ENCODE measurements at places on chromosomes 11 and 22.

- DNase-seq: no peak
Measured at GRCh38 chr22:48640890-48641841, 1186.5 kb downstream of the BRD1 start.

DNA sequence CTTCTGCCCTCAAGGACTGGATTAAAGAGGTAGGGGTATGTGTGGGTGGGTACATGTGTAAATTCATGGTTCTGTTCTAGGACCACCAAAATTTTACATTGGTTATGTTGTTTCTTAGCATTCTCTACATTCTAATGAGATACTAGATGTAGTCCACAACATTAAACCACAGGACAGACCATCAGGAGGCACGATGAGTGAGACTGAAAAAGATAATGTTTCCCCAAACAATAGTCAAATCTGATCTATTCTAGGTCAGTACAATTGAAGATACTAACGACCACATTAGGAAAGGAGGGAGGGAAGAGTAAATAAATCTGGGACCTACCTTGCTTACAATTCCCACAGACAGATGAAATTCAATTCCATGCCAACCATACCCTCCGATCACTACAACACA, 42.2 kb downstream of the MRTFA start:
- DNase-seq: no peak

DNA sequence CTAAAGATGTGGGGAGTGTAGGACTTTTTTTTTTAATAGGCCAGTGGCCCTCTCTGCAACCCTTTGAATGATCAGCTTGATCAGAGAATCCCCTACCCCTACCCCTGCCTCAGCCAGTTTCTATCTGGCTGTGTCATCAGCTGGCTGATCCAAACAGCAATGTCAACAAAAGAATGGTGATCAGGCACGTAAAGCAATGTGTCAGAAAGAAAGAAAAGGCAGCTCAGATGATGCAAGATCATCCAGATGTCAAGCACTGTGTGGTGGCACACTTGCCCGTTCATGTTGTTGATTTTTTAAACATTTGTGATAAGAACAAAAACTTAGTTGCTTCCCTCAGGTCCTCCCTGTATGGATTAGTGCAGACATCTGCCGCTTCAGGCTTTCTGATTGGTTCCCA, 26.3 kb upstream of the EHF start:
- no peak for DNase-seq

DNA sequence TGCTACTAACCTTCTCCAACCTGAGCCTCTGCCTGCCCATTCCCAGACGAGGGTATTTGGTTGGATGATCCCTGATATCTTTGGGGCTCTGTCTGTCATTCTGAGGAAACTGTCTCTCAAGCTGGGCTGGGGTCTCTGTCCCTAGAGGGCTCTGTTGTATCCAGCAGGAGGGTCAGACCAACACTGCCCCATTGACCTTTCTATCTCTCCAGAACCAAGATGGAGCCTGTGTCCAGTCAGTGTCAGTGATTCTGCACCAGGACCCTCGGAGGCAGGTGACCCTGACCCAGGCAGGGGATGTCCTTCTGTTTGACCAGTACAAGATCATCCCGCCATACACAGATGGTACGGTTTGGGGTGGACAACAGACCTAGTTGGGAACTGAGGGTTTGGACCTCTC, 21.9 kb downstream of the OTOG start:
- DNase-seq: no peak

GRCh38 chr11:95338430-95338991, 107.5 kb upstream of the SESN3 start:
- DNase-seq: no peak

DNA sequence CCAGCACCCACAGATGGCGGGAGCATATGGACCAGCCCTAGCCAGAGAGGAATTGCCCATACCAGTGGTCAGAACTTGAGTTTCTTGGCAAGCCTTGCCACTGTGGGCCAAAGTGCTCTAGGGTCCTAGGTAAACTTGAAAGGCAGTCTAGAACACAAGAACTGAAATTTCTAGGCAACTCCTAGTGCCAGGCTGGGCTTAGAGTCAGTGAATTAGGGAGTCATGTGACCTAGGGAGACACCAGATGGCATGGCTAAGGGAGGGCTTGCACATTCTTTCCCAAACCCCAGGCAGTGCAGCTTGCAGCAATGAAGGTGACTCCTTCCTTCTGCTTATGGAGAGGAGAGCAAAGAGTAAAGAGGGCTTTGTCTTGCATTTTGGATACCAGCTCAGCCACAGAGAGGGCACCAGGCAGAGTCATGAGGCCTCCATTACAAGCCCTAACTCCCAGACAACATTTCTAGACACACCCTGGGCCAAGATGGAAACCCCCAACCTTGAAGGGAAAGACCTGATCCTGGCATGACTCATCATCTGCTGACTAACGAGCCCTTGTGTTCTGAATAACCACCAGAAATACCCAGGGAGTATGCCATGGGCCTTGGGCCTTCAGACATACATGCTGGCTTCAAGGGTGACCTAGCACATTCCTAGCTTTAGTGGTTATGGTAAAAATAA, 19.2 kb upstream of the OR56A3 start:
- no peak for DNase-seq

DNA sequence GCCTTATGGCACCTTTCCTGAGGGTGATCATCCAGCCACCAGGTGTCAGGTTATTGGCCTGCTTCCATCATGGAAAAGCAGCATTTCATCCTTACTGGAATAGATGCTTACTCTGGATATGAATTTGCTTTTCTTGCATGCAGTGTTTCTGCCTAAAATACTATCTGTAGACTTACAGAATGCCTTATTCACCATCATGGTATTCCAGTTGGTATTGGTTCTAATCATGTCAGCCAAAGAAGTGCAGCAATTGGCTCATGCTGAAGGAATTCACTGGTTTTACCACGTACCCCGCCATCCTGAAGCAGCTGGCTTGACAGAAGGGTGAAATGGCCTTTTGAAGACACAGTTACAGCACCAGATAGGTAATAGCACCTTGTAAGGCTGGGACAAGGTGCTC, 194.2 kb downstream of the AASDHPPT start:
- no peak for DNase-seq

- no peak for DNase-seq
Measured at GRCh38 chr11:126477535-126478305, 122.2 kb downstream of the ST3GAL4 start.

DNA sequence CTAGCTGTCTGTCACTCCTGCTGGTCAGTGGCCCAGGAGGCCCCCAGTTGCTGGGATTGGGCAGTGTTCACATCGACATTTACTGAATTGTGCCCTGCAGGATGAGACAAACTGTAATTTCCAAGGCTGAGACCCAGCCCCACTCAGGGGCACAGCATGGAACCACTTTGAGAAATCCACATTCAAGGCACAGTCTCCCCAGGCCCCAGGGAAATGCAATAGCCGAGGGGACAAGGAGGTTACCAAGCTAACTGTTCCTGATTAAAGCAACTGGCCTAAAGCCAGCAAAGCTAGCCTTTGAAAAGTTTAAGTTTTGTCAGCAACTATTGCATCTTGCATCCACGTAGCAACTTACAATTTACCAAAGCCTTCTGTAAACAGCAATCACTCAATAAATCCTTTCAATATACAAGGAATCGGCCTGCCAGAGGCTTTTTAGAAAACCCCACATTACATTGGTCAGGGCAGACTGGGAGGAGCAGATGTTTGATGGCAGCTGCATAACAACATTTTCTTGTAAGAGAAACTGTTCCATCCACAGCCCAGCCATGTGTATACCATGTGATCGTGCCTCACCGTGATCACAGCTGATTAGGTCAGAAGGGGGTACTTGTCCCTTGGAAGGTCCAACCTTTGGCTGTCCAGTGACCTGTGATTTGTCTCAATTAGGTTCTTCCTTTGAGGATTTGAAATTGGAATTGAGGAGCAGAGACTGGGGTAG, 103.9 kb downstream of the TENM4 start:
- DNase-seq: no peak
